ENCODE measurements at places on chromosomes 13 and 19.

DNA sequence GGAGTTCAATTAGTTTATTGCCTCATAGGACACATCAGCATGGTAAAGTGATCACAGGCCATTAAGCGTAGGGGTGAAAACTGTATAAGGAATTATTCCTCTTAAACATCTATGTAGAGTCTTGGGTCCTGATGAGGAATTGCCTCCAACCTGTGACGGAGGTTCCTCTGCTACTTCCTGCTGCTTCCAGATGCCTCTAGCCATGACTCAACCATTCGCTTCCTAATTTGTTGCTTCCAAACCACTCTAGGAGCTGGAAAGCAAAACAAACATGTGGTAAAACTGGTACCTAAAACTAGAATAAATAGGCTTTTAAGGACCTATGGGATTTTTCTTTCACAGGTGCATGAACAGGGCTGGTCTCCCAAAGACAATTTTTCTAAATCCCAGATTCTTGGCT, 253.8 kb downstream of the KLF12 start:
- no peak for DNase-seq

DNA sequence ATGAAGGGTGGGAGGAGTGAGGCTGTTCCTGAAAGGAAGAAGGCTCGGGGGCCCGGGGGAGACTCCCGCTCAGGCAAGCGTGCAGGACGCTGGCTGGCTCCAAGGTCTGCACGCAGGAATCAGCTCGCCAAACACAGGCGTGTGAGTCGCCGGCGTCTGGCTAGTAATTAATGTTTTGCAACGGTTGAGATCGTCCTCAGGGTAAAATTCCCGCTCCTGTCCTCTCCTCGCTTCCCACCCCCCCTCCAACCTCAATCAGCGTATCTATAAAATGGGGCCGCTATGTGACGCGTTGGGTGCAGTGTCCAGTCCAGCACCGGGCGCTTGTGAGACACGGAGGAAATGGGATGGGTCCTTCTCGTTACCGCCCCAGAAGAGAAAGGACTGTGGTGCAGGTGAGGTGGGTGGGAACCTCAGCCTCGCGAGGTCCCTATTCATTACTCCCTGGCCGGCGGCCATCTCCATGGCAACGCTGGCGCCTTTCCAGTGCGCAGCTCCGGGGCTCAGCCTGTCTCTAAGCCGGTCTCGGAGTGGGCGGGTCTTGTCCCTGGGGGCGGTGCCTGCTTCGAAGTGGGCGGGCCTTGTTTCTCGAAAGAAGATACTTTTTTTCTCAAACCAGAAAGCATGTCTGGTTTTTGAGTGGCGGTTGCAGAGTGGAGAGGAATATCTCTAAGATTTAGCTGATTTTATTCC, 6.5 kb upstream of the ZNF579 start:
- DNase-seq = peak; percentile 97

DNA sequence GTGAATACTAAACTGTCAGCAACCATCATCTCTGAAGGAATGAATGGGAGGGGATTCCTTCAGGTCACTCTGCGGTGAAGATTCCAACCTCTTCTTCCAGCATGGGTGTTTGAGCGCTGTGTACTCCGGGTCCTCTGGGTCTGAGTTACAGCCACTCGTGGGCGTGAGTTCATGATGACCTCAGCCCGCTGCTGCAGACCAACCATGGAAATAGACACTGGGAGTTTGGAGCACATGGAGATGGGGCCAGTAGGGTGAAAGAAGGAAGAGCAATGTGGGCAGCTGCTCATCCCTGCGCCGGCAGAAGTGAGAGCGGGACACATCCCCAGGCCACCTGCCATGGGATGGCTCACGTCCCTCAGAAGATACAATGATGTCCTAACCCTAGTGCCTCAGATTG, 16.8 kb upstream of the RAB20 start:
- no peak for DNase-seq

GRCh38 chr13:100560498-100561157, 28.0 kb downstream of the GGACT start:
- no peak for DNase-seq

DNA sequence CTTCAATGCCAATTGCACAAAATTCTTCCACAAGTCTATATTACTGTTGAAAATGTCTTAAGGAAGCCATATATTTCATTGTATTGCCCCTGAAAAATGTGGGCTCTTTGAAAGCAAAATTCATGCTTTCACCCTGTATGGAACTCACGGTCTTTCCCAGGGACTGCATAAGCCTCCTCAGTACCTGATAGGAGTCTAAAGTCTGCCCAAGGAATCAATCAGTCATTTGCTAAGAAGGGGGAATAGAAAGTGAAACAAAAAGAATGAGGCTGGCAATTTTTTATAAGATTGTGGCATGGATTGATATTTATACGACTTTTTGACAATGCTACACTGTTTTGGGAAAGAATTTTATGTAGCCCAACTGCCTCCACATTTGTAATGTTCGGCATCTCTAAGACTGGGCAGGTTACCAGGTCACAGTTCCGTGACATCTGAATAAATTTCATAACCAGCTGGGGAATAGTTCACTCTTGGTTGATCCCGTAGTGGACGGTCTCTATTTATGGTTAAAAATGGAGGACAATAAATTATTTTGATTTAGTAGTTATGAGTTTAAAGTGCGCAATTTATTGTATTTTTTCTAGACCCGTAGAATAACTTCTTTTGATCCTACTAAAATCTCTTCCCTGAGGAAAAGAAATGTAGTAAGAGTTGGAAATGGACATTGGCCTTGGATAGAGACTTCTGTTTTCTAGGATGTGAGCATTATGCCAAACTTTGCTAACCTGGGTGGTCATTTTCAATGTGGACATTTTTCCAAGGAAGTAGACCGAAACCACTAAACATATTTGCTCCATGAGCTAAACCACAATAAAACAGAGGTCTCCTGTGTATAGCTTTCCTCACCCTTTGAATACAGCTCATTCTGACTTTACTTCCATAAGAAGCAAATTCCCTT, 1585.4 kb downstream of the EFNB2 start:
- no peak for DNase-seq

- DNase-seq = no peak
Observed at GRCh38 chr13:27171244-27171826, at the start of gene USP12. USP12 (minus strand) TSS chr13:27171811; CDS start chr13:27171639, 172 bp downstream.

DNA sequence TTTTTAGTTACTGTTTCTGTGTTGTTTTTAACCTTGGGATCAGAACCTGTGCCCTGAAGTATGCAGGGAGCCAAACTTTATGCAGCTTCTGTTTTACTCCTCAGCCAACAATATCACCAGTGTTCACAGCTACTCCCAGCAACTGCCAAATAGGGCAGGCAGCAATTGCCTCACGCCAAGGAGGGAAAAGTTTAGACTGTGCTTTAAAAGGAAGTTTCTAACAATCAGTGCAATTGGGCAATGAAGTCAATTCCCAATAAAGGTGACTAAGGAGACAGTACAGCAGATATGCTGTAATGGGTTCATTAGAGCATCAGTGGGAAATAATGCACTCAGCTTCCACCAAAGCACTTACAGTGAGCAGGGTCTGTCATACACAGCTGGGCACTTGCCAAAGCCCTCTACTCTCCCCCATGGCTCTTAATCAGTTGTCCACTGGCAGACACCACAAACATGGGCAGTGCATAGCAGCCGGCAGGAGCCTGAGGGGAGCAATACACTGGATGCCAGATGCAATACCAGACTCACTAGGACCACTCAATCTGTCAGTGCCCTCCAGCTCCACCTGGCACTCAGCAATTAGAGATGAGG, 19.3 kb downstream of the ENOX1 start:
- peak; percentile 85 for DNase-seq

DNA sequence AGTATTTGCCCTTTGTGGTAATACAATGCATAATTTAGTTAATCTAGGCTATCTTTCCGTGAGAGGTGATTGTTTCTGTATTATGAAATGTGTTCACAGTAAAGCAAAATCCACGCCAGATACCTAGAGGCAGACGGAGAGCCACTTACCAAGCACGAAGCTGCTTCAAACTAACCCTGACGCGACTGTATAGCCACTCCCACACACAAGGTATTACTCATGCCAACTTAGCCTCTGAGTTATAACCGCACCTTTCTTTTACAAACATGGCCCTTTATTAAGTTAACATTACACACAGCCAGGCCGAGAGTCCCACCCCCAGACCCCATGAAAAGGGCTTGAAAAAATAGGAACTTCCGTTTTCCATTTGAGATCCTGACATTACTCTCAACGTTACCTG, 185.7 kb downstream of the ABCC4 start:
- no peak for DNase-seq

- no peak for DNase-seq
Observed at GRCh38 chr13:74795526-74795925, 661.3 kb upstream of the KLF12 start.

GRCh38 chr13:63208826-63209225, 1793.2 kb upstream of the PCDH20 start:
- no peak for DNase-seq

Measured in NCI-H446 (cell line).